ENCODE measurements at places on chromosomes 1 and 21.

GRCh38 chr21:45542242-45542666 lies at the start of gene SLC19A1:
SLC19A1 (minus strand) TSS chr21:45542440; CDS start chr21:45537959, 4,481 bp downstream.
- peak; percentile 78 for DNase-seq

GRCh38 chr21:36321325-36322082 lies 1.5 kb downstream of the MORC3 start:
- DNase-seq: peak; percentile 43

GRCh38 chr1:41629141-41629540 lies 144.7 kb upstream of the EDN2 start:
- no peak for DNase-seq

GRCh38 chr1:234933475-234933874 lies 195.2 kb downstream of the TOMM20 start:
- DNase-seq: no peak

Data from endothelial cell (in vitro differentiated cells).